ENCODE measurements at places on chromosomes 16 and 17.

DNA sequence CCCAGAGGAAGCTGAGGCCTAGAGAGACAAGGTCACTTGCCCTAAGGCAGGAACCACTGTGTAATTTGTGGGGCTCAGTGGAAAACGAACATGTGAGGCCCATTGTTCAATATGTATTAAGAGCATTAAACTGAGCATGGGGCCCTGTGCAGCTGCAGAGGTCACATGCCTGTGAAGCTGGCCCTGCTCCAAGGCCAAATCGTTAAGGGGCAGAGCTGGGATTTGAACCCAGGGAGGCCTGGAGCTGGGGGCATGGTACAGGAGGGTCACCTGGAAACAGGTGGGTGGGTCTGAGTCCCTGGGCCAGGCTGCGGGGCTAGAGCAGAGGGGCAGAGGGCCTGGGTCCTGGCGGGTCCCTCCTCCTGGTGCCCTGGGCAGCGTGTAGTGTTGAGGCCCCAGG lies 19.7 kb downstream of the C16orf74 start:
- no peak for DNase-seq

DNA sequence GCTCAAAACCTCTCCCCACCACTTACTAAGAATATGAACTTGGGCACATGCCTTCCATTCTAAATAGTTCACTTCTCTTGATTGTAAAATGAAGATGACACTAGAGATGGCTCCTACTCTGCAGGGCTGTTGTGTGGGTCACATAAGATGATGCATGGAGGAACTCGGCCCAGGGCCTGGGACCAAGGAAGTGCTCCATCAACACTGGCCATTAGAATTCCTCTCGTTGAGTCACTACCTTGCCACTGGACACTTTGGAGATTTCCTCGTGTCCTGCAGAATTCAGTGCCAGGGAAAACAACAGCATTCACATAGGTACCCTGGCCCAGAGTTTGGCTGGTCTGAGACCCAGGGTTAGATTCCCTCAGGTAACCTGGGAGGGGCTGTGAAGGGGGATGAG lies 18.6 kb downstream of the HNF1B start:
- no peak for DNase-seq

DNA sequence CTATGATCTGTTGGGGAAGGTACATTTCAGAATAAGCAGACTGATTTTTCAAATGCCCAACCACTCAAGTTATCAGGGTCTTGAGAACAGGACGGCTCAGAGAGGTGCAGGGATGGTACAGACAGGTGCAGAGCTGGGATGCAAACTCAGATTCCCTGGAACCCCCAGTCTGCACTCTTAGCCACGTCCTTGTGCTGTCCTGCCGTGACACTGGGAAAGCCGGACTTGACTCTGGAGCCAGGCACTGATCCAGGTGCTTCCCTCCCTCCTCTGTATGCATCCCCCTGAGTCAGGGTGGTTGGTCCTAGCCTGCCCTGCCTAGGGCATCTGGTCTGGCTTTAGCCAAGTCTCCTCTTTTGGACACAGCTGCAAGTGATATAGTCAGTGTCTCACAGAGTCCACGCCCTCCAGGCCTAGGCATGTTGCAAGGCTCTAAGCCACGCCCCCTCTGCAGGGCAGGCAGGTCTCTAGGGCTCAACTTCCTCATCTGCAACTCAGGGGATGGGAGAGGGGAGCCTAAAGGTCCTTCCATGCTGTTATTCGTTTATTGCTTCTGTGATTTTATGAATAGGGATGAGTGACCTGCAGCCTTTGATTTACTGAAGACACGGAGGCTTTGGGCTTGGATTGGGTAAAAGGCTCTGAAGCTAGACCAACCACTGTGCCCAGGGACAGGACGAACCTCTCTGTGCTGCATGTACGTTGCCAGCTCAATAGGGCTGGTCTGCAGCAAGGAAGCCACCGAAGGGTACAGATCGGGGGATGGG lies 97.3 kb downstream of the SDK2 start:
- DNase-seq = no peak

DNA sequence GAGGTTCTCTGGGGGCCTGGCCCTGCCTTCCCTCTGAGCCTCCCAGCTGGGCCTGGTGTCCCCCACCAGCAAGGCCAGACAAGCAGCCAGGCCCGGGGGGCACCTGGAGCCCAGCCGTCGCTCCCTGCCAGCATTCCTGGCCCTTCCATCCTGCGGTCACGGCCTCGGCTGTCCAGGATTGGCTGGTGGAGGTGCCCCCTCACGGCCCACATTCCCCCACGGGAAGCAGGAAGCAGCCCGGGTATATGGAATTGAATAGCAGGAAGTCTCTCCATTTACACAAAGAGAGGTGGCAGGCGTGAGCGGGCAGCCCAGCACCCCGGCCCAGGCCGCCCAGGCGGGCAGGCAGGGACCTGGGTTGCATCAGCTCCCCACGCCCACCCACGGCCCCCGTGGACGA lies 14.5 kb downstream of the TRAF7 start:
- DNase-seq = no peak

DNA sequence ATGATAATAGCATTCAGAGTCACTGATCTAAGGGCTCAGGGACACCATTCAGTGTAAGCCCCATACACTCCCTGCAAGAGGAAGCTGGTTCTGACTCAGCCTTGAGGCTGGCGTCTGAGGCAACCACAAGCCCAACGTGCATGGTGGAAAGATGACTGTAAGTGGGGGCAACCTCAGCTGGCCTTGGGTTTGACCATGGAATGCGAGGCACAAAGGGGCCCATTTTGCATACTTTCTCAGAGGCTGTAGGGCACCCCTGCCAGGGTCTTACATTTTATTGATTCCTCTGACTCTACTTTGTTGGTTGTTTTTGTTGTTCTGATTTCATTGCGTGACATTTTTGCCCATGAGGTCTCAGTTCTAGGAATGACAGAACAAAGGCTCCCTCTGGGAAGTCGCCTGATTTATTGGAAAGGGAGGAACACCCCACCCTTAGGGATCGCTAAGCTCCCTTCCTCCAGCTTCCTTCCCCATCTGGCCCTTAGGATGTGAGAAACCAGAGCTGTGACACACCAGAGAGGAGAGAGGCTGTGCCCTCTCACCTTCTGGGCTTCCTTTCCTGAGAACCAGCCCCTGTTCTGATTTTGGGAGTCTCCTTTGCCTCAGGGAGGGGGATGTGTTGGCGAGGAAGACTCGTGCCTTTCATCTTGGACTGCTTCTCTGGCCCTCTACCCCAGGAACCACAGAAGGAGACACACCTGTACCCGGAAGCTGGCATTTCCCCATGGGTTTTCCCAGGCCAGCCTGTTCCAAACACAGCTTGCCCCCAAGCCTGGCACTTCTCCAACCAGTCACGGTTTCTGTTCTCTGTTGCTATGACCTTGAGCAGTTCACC lies 5.6 kb upstream of the CIITA start:
- no peak for DNase-seq

DNA sequence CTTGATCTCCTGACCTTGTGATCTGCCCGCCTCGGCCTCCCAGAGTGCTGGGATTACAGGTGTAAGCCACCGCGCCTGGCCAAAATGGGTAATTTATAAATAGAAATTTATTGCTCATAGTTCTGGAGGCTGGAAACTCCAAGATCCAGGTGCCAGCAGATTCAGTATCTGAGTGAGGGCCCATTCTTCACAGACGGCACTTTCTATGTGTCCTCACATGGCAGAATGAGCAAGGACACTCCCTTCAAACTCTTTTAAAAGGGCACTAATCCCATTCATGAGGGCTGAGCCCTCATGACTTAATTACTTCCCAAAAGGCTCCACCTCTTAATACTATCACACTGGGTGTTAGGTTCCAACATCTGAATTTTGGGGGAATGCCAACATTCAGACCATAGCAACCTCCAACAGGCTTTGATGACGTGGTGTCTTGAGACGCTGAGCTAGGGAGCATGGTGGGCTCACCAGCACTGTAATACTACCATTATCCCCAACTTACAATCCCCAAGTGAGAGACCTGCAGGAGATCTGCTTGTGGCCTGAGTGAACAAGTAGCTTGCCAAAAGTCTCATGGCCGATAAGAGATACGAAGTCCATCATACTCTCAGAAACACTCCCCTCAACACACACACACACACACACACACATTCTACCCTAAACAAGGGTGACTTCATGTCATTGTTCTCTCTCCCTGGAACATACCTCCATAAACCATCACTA lies 8.5 kb downstream of the CMTM4 start:
- no peak for DNase-seq

DNA sequence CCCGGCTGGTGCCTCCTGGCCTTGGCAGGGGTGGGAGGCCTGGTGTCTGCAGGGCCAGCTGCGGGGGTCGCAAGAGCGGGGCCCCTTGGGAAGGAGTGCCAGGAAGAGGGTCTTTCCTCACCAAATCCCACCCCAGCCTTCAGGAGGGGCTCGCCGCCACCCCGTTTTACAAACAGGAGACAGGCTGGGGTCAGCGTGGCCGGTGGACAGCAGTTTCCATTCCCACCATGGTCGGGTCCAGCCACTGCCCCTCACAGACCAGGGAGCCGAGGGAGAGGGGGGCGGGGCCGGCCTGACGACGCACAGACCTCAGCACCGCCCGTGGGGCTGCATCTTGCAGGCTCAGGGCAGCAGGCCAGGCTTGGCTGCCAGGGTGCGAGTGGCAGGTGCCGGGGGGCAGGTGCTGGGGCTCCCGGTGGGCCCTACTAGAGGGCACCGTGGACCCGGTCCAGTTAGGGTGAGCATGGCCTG lies 7.6 kb downstream of the CBFA2T3 start:
- DNase-seq = no peak

- DNase-seq = no peak
Observed at GRCh38 chr17:35743626-35744328, 9.3 kb downstream of the GAS2L2 start.

DNA sequence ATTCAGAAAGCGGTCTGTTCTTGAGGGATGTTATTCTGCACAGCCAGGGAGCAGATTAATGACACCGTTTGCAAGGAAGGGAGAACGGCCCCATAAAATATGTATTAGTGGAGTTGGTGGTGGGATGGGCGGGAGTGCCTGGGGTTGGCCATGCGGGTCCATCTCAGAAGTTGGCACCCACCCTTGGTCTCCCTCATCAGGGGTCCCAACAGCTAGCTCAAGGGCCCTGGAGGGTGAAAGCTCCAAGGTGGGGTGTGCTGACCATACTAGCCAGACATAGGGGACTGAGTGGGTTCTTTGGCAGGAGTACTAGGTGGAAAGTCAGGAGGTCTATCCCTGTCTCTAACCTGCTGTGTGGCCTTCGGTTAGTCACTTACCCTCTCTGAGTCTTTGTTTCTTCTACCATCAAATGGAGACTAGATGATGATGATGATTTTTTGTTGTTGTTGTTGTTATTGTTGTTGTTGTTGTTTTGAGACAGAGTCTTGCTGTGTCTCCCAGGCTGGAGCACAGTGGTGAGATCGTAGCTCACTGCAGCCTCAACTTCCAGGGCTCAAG lies 83.2 kb upstream of the BRD7 start:
- DNase-seq = no peak

DNA sequence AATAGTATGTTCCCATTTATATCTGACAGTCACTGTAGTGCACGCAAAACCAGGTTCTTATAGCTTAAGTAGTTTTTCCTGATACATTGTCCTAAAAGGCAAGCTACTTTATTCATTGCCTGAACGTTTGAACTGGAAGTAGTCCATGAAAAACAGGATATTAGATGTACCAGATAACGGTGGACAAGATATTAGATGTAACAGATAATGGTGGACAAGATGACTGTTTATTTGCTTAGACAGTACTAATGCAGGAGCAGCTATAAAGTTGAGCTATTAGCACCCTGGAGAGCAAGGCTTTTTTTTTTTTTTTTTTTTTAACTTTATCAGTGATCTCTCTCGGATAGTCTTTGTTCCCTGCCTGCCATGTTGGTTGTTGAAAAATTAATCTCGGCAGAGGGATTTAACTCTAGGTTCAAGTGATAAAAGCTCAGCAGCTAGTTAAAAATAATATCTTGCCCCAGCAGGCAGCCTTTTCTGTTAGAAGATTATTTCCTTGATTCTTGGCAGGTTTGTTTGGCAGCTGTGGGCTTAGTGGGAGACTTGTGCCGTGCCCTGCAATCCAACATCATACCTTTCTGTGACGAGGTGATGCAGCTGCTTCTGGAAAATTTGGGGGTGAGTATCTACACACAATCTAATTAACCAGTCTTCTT lies 17.3 kb upstream of the TBKBP1 start:
- DNase-seq = no peak

DNA sequence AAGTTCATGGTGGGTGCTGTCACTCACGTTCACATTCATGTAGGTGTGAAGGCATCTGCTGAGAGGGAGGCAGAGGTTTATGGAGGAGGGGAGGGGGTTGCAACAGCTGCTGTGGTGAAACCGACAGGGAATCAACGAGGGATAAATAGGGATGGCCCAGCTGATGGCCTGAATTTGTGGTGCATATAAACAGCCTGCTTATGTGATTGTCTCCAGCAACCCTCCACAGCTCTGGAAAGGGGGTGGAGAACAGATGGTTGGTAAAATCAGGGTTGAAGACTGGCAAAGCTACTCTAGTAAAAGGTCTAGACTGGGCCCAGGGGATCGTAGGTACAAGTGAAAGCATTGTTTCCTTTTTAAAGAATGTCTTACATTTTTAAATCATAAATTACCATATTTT lies 53.7 kb downstream of the IQCK start:
- no peak for DNase-seq

DNA sequence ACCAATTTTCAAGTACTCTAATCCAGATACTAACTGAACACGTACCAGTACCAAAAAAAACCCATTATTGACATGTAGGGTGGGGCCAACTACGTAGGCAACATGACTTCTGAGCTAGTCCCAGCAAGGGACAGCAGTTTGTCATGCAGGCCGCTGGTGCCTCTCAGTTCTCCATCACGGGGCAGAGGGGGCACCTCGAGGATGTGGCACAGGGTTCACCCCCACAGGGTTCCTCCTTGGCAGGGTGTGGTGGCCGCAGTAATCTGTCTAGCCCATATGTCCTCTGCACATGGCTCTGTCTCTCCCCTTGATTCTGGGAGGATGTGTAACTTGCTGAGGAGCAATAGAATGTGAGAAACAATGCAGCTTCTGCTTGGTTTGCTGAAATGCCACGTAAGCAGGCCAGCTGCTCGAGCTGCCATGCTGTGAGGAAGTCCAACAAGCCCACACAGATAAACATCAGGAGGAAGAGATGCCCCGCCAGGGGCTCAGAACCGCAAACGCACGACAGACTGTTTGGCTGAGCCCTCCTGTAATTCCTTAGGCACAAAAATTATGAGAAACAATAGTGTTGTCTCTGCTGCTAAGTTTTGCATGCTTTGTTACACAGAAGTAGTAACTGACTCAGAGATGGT lies 62.4 kb downstream of the NT5M start:
- no peak for DNase-seq

DNA sequence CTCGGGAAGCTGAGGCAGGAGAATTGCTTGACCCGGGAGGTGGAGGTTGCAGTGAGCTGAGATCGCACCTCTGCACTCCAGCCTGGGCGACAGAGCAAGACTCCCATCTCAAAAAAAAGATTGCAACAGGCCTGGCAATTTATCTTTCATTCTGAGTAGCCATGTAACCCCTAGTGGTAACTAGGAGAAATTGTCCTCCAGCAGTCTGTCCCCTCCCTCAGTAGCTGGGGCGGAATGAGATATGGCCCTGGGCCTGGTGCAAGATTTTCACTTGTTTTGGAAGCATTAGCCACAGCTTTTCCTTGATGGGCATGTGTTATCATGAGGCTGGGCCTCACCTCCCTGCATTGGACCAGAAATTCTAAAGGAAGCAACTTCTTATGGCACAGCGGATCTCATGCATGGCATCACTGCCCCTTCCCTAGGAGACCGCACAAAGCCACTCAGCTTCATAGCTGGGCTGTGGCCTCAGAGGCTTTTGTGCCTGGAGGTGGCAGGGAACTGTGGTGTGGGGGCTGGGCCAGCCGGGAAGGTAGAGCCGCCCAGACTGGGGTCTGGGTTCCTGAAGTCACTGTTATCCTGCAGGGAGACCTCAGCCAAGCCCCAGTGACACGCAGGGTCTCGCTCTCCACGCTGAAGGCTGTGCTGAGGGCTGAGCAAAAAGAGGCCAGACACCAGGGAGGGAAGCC lies 13.4 kb downstream of the NATD1 start:
- no peak for DNase-seq

GRCh38 chr16:50434872-50435478 lies 66.2 kb upstream of the BRD7 start:
- no peak for DNase-seq
